ENCODE measurements at places on chromosomes 11 and 22.
A peak's percentile ranks its signal among the peaks of the same experiment; 100 is the strongest.

DNA sequence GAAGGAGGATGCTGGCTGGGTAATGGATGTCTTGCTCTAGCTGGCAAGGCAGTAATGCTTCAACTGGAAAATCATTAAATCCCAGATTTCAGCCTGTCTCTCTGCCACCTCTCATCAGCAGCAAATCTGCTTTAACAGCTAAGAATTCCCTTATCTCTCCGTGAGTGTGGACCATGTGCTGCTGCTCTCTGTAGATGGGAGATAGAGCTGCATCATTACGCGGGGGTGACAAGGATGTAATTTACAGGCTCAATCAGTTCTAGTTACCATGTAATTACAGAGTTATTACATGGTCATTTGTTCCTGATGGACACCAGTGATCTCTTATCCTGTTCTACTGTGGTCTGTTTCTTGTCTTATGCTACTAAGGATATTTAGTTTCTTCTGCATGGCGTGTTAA, 665.4 kb downstream of the NTM start:
- DNase-seq, result no peak

- peak; percentile 25 for DNase-seq
Measured at GRCh38 chr11:72471005-72471898, 36.9 kb upstream of the CLPB start.

- no peak for DNase-seq
Measured at GRCh38 chr11:93524858-93525257, 18.3 kb downstream of the SMCO4 start.

DNA sequence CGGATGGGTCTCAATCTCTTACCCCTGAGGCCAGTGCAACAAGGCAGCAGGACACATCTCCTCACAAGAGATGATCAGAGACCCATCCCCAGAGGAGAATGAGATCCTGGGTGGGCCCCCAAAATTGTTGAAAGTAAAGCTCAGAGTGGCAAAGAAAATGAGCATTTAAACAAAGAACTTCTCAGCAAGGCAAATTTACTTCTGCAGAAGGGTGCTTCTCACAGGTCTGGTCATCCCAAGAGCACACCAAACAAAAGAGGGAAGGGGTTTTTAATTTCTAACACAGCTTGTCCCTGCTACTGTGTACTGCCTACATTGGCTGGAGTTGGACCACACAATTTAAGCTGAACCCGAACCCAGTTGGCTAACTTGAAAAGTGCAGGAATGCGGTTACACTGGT, 1628.6 kb upstream of the RAG2 start:
- no peak for DNase-seq

GRCh38 chr22:39205344-39206021, 39.3 kb downstream of the PDGFB start:
- DNase-seq, result peak; percentile 12

Measured in activated T-cell treated with anti-CD3 and anti-CD28 coated beads for 48 hours (primary cell).